ENCODE measurements at places on chromosomes 2 and 18.

- DNase-seq: no peak
Measured at GRCh38 chr2:157856187-157856515, 20.0 kb downstream of the ACVR1 start.

GRCh38 chr2:33210626-33211025, 263.9 kb downstream of the LTBP1 start:
- no peak for DNase-seq

GRCh38 chr2:161381546-161381945, 34.6 kb upstream of the TBR1 start:
- no peak for DNase-seq

- DNase-seq: no peak
Measured at GRCh38 chr18:38895560-38895959, 1330.0 kb upstream of the CELF4 start.

DNA sequence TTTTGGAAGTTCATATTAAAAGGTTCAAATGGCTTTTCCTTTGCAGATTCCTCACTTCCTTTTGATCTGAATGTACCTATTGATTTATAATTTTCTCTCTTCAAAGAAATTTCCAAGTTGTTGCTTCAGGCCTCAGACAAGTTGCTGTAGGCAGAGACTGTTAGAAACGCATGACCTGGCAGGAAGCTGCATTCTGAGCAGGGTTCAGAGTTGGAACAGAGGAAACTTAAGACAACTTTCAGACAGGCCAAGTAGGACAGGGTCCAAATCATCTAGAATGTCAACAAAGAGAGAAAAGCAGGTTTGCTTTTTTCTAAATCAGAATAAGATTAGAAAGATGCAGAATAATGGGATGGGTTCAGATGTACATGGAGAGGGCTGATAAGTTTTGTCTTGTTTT, 416.3 kb downstream of the LRP1B start:
- no peak for DNase-seq

- DNase-seq: no peak
Measured at GRCh38 chr2:50831676-50832075, 200.3 kb downstream of the NRXN1 start.

DNA sequence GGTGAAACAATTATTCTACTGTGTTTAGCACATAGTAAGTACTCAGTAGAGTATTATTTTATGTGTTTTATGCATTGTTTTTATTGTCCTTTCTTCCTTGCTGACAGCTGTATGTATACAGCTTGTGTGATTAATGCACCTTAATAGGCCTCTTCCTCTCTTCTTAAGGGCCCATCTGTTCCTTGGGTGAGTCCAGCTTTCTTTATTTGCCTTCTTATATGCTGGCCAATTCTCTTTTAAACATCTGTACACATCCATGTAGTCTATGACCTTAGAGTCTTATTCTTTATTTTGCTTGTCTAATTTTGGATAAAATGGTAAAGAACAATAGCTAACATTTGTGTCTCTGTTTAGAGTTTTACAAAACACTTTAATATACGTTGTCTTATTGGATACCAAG, 333.7 kb upstream of the MEIS1 start:
- no peak for DNase-seq

DNA sequence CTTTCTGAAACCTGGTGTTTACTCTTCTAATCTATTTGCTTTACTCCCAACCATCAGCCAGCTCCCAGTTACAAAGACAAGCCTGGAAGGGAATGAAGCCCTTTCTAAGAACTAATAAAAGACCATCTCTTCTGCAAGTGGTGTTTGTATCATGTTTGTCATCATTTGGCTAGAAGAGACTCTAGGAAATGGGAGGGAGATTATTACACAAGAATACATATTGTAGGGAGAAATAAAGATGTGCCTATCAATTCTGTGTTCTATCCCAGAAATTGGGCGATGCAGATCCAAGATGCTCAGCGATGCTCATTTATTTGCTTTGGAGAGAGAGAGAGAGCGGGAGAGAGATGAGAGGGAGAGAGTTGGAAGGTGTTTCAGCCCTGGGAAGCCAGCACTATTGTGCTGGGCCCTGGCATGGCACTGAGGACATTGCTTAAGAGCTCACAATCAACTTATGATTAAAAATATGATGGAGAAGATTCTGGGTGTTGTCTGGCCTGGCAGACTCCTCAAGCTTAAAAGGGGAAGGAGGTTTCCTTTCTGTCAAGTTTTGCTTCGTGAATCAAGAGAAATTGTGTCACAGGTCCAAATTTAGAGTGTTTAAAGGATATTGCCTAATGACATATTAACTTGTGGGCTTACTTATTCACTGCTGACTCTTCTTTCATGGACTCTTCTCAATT, 41.8 kb upstream of the AFF3 start:
- no peak for DNase-seq

DNA sequence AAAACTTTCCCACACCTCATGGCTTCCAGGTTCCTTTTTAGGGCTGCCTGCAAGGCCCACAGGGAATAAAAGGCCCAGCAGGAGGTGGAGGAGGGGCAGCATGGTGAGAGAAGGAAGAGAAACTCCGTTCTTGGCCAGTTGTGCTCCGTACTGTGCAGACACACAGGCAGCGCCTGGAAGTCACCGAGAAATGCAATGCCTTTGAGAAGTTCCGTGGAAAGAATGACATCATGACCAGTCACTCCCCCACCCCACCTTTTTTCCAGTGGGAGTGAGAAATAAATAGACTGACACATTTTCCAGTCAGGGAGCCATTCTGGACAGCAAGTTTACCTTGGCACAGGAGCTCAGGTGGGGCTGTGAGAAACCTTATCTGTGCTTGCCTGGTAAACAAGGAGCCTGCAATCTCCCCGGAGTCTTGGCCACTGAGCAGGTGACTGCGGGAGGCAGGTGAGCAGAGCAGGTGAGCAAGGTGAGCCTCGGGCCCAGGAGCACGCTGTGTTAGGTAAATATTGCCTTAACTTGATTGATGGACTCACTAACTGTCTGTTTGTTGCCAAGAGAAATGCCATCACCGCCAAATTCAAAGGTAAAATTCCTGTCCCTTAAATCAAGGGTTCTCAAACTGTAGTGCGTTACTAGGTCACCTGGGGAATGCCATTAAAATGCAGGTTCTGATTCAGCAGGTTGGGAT, 13.5 kb upstream of the LBH start:
- DNase-seq: no peak

DNA sequence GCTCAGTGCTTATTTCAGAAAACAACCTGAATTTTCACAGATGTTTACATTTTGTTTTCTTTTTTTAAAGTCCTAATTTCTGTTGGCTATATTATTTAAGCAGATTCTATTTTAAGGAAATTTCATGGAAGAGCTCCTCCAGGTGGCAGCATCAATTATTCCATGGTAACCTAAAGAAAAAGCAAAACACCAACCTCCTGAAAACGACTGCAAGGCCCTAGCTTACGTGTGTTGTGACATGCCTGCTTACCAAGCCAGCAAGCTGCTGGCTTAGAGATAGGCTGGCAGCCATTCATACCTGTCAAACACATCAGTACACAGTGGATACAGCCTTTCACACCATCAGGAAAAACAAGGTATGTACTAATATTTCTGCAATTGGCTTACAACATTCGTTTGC, 64.9 kb downstream of the LPIN2 start:
- no peak for DNase-seq

DNA sequence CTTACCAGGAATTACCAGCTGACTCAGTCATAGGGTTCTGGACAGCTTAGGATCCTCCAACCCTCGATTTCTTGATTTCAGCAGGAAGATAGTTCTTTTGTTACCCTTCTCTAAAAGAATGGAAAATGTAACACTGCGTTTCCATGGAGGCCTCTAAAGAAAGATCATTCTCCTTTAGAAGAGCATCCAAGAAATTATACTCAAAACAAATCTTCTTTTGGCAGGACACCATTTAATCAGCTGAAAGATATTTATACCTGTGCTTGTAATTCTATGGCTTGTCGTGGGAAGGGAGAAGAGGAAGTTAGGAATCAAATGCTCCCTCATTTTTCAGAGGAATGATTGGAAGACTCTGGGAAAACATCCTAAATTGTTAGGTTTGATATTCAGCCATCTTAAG, 130.5 kb downstream of the RAB3GAP1 start:
- DNase-seq: no peak

DNA sequence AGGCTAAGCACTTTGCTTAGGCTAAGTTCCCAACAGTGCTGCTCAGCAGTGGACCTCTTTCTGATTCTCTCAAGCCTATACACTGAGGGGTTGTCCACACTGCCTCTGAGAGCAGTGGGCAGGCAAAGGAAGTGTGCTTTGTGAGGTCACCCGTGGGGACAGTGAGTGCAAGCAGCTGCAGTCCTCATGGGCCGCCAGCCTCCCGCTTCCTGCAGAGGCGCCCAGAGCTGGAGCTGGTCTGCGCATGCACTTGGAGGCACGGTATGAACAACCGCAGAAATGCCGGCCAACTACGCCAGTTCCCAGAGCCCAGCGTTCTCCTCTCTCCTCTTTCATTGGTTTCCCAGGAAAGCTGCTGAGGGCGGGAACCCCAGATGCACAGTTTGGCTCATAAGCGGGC, 149.5 kb upstream of the DLX2 start:
- no peak for DNase-seq

GRCh38 chr2:126531029-126531428, 124.9 kb upstream of the GYPC start:
- no peak for DNase-seq

GRCh38 chr2:74093426-74093825, 54.3 kb downstream of the BOLA3 start:
- no peak for DNase-seq

GRCh38 chr2:77372636-77373035, 149.5 kb downstream of the LRRTM4 start:
- no peak for DNase-seq

DNA sequence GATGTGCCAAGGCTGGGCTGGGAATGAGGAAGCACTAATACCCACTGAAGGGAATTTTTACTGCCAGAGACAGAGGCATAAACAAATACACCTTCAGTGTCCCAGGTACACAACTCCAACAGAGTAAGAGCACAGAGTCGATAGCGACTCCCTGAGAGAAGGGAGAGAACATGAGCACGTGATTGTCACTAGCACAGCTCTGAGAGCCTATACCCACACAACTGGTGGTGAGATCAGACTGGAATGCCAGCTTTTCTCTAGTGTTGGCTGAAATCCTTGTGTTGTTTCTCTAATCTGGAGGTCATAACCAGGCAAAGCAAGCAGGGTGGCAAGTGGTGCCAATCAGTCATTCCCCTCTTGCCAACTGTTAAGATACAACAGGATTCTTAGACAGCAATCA, 377.2 kb downstream of the CNTNAP5 start:
- DNase-seq: no peak

DNA sequence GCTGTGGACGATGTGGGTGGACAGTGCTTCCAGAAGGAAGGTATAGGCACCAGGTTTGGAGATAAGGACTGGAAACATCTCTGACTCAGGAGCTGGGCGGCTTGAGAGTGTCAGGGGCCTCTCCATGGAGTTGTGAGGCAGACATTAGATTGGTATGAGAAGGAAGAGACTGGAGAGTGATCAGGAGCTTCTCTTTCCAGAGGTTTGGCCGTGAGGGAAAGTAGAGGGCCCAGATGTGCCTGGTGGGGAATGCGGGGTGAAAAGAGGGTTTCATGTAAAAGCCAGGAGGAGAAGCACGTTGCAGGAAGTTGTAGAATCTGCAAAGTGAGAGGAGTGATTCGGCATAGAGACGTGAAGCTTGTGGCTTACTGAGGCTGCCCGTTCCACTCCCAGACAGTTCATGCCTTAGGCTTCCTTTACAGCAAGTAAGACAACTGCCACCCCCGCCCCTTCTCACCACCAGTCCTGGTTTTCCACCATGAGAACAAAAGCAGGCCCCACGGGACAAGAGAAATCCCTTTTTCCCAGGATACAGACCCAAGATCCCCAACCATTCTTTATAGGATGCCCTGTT, 166.3 kb upstream of the HDAC4 start:
- no peak for DNase-seq

DNA sequence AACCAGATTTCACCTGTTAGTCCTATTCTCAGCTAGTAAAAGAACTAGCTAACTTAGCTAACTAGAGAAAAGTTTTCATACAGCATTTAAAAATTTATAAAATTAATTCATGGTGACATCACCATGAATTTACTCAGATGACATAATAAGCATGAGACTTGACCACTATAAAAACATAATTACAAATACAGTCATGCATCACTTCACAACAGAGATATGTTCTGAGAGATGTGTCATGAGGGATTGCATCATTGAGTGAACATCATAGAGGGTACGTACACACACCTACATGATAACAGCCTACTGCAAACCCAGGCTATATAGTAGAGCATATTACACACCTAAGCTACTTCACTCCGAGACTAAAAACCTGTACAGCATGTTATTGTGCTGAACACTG, 481.3 kb upstream of the CHAC2 start:
- DNase-seq: no peak

DNA sequence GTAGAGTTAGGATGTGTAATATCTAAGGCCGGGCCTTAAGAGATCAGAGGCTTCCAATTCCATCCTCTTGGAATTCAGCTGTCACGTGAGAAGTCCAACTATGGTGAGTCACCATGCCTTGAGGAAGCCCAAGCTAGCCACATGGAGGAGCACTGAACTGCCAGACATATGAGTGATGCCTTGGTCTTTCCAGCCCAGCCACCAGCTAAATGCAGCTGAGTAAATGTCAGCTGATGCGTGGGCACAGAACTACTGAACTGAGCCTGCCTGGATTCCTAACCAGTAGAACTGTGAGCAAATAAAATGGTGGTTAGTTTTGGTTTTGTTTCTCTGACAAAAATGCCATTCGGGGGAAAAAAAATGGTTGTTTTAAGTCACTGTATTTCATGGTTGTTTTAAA, 153.7 kb upstream of the SERTAD2 start:
- no peak for DNase-seq

DNA sequence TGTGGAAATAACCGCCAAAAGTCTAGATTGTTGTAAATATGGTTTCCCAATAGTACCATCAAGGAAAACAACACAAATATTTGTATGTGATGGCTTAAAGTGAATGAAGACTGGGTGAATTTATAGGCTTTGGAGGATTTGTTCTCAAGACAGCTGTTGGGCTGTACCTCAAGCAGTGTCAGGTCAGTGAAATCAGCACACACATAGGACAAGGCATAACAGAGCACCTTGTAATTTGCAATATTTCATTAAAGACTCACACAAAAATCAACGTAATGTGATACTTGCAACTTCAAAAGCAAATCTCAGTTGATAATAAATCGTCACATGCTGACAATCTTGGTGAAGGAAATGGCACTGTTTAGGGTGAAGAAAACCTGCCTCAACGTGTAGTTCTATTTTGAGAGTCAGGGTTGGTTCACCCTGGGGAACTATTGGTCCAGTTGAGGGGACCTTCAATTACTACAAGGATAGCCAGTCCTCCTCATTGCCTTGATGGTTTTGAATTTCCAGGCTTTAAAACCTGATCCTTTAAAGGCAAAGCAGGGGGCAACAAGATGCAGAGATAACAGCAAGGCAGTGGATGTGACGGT, 126.8 kb upstream of the ST6GAL2 start:
- DNase-seq: no peak

GRCh38 chr2:172578860-172579512, 23.1 kb downstream of the PDK1 start:
- no peak for DNase-seq

All from activated CD8-positive, alpha-beta memory T cell treated with anti-CD3 and anti-CD28 coated beads for 1 hour (primary cell).